Mucosa of descending colon (tissue), 3 donors: ENCODE measurements at places on chromosomes 4 and X. TPM values are rescaled to one million over a fixed set of nuclear protein-coding genes. Genes with fewer than 3 reads are reported as not detected.
A peak's percentile ranks its signal among the peaks of the same experiment; 100 is the strongest.

MAGEA8 gene
- total RNA-seq: not detected

HTN3 gene
- not detected for total RNA-seq

ARL9 gene
- total RNA-seq: not detected

CXorf65 gene
- not detected for total RNA-seq

DMRTC1B gene
- total RNA-seq: not detected

GPR143 gene
- total RNA-seq: 0.39 TPM

GLUD2 gene
- total RNA-seq: 0.24 TPM

NUDT10 gene
- total RNA-seq: not detected

VGLL1 gene
- not detected for total RNA-seq

EGF gene
- total RNA-seq: 2.6 TPM

HSD17B13 gene
- total RNA-seq: 0.36 TPM

- no peak for DNase-seq
Observed at GRCh38 chr4:68953056-68953596, 1.5 kb upstream of the UGT2A3 start.

GRCh38 chr4:130124066-130124465 is 1028.1 kb downstream of the C4orf33 start:
- no peak for DNase-seq

GRCh38 chrX:110021258-110022022 is 18.5 kb downstream of the TMEM164 start:
- DNase-seq: no peak

DNA sequence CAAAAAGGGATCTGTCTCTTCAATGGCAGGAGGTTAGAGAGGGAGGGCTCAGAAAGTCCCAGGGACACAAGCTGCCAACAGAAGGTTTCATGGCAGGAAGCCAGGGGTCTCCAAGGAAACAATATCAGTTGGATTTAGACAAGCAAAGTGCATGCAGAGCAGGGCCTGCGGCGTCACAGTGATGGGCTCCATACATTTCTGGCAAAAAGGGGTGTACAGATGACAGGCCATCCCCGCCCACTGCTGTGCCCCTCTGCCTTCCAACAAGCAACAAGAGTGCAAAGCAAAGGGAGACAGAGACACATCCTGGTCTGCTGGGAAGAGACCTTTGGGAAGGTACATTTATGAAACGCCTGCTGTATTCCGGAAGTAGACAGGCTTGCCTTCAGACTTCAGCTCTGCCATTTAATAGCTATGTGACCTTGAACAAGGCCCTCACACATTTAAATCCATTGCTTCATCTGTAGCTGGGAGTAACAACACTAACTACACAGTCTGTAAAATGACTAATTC is 121.2 kb downstream of the AFAP1 start:
- DNase-seq: no peak

- no peak for DNase-seq
Observed at GRCh38 chr4:15794905-15795304, 16.8 kb downstream of the CD38 start.

GRCh38 chrX:13257223-13258051 is 62.4 kb downstream of the ATXN3L start:
- no peak for DNase-seq

GRCh38 chrX:114800719-114801118 is 216.7 kb downstream of the IL13RA2 start:
- DNase-seq: no peak

DNA sequence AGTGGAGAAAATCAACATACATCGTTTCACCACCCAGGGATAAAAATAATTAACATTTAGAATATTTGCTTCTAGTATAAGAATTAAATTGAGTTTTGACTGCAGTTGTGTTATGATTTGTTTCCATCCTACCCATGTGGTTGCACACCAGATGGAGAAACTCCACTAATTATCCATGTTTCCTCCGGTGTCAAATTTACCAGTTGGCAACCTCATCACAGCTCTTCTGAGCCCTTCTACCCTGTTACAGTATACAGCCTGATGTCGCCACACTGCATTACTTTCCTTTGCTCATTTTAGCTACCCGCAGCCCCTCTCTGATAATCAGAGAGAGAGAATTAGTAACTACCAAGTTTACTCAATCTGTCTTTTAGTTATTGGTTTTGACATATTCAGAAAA is 411.2 kb downstream of the DTHD1 start:
- no peak for DNase-seq

DNA sequence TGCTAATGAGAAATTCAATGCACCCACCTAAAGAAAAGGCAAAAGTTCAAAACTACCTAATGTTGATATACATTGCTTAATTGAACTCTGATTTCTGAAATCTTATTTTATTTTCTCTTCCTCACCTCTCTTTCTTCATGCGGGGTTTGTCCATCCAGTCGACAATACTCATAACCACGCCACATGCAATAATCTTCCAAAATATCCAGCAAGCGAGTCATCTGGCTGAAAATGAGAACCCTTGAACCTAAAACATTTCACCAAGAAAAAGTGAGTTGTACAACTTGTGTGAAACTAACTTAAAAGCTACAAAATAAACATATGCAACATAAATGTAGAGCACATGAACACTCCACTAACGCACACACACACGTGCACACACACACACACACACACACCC is 26.7 kb downstream of the SMARCA1 start:
- no peak for DNase-seq

DNA sequence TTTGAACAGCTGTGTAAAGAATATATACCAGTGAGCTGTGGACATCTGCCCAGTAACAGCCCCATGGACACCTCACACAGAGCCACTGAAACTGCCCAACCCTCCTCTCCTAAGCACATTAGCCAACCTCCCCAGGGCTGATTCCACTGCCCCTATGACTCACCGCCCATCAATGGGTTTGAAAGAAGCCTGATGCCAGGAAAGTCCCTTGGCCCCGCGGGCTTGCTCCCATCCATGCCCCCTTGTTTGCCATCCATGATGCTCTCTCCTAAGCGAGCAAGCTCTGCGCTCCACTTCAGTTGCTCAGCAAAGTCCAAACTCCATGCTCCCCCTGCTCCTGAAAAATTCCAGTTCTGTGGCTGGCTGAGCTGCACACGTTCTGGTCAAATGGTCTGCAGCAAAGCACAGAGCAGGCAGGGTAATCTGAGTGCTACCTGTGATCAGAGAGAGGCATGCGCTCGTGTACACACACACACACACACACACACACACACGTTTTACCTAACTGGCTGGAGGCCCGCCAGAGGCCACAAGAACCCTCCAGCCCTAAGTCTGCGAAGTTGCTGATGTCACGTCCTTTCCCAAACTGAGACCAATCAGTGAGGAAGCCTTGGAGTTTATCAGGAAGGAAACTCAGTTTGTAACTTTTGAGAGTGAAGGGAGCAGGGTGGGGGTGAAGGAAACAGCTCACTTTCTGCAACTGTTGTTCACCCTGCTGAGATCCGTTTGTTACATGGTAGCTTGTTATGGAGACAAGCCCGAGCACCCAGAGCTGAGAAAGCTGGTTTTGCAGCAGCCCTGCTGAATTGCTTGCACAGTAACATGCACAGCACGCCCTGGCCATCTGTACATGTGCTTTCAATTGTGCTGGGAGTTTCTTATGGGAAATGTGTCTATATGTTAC is at the start of gene ASB9:
ASB9 (minus strand) TSS at position 466 of the 904 bp plus-strand sequence; CDS start at position 257, 209 bp downstream.
- DNase-seq: peak; percentile 43

GRCh38 chr4:81314196-81314896 is 99.3 kb upstream of the PRKG2 start:
- peak; percentile 84 for DNase-seq

DNA sequence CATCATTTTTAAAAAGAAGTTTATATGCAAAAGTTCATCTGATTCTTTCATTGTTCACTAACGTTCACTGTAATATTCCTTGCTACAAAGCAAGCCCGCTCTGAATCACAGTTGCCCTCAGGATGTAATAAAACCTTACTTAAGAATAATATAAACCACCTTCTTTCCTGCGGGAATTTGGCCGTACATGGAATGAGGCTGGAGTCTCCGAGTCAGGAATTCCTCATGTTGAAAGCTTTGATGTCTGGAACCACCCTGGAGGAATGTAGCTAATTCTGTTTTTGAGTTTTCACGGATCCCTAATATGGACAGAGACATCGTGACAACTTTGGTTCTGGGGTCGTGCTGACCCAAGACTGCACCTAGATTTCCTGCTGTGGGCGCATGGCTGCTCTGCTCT is 58.5 kb downstream of the CRLF2 start:
- DNase-seq: no peak

DNA sequence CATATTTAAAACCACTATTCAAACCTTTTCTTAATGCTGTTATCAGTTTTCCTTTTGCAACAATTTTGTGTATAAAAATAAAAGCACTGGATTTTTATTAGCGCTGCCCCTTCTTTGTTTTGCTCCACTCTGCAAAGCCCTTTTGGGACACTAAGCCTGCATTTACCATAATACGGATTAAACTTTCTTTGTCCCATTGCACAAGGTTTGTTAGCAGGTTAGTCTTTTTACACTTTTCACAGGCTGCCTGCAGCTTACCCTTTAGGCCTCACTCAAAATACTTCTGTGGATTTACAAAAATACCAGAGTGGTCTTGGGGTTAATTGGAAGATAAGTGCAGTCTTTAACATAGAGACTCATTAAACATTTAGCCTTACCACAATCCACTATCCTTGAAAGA is 35.7 kb upstream of the MAB21L2 start:
- DNase-seq: no peak

GRCh38 chrX:49106296-49106695 is 17.2 kb downstream of the GPKOW start:
- DNase-seq: no peak

- DNase-seq: no peak
Observed at GRCh38 chr4:85708468-85708867, 233.5 kb downstream of the ARHGAP24 start.

DNA sequence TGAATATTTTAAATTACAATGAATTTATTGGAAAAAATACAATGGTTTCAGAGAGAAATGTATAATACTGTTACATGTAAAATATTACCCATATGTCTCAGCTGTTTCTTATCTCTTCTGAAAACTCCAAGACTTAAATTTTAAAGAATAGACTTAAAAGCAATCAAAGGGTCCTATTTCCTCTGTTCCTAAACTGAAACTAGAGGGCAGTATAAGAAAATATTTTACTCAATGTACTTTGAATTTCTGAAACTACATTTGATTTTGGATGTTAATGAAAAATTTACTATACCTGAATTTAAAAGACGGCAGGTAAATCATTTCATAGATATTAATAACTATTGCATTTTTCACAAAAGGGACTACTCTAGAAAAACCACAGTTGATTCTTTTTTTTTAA is 200.2 kb downstream of the LRBA start:
- DNase-seq: no peak

DNA sequence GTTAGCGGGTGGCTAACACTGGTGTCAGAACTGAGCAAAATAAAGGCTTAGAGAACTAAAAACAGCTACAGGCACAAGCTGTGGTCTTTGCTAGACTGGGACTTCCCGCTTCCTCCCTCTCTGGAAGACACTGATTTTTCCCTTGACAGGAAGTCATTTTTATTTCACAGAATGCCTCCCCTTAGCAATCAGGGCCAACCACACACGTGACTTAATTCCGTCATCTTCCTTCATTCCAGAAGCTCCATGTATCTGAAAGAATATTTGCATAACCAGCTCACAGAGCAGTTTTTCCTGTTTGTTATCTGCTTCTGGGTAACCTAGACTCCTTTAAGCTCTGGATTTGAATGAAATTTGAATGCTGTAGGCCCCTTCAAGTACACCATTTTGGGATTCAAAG is 327.5 kb upstream of the FRG1 start:
- DNase-seq: no peak

- DNase-seq: no peak
Observed at GRCh38 chr4:116386856-116387255, 698.5 kb downstream of the TRAM1L1 start.

- no peak for DNase-seq
Observed at GRCh38 chr4:37393321-37393720, 148.8 kb downstream of the NWD2 start.

DNA sequence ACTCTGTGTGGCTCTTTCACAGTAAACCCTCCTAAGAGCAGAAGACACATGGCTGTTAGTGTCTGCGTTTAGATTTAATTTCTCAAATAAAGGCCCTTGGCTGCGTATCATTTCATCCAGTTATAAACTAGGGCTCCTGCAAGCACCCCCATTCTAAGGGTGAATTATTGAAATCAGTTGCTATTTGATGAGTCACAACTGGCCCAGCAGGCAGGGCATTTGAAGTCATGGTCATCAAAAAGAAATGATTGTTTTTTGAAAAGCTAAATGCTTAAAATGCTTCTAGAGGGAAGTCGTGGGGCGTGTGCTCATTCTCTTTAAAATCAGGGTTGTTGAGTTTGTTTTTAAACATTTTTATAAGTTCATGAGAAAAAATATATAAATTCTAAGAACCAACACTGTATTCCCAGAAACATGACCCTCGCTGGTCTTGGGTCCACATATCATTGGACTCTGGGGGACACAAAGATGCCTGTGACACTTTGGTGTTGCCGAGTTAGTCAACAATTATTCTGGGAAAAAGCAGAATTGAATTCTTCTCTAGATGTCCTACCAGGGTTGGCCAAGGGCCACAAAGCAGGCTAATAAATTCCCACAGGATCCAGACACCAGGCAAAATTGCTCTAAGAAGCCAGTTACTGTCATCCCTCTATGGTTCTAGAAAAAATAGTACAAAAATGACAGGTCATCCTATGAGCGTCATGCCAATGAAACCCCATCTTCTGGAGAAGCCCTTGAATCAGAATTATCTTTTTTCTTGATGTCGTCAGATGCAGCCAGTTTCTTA is 99.5 kb upstream of the MYOZ2 start:
- DNase-seq: no peak

- no peak for DNase-seq
Observed at GRCh38 chr4:30917946-30918345, 197.8 kb downstream of the PCDH7 start.

DNA sequence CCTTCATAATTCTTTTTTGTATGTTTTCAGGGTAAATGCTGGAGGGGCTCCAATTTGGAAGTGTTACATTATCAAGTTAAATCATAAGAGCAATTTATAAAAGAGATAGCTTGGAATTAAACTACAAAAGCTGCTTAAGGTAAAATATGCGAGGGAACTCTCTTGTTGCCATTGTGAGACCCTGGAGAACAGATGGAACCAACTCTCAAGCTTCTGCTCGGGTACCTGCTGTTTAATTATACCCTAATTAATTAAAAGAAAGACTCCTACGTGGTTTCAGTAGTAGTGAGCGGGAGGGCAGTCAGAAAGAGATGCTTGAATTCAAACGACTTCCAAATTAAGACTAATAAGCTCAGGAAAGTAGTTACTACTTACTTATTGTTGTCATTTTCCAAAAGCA is 313.1 kb upstream of the TACR3 start:
- DNase-seq: no peak
